ENCODE measurements at places on chromosomes 3 and 15.

- no peak for DNase-seq
Measured at GRCh38 chr3:52468336-52468735, 12.9 kb downstream of the NISCH start.

- DNase-seq: peak; percentile 39
Measured at GRCh38 chr3:67384760-67385397, 269.5 kb downstream of the SUCLG2 start.

DNA sequence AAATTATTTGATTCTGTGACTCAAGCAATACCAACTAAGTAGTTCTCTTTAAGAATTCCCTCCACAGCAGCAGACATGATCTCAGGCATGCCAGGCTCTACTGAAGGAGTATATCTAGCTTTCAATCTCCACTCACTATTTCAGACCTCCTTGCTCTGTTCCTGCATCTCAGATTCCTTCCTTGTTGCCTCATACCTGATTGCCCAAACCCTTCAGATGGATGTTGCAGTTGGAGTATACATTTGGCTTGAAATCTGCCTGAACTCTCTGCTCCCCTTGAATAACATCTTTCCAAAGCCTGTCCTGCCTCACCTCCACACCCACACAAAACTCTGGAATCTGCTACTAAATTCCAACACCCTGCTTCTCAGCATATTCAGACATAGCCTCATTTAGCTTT lies 19.8 kb upstream of the TM4SF4 start:
- DNase-seq: no peak

- DNase-seq: no peak
Measured at GRCh38 chr3:14789640-14790285, 29.0 kb upstream of the FGD5 start.

DNA sequence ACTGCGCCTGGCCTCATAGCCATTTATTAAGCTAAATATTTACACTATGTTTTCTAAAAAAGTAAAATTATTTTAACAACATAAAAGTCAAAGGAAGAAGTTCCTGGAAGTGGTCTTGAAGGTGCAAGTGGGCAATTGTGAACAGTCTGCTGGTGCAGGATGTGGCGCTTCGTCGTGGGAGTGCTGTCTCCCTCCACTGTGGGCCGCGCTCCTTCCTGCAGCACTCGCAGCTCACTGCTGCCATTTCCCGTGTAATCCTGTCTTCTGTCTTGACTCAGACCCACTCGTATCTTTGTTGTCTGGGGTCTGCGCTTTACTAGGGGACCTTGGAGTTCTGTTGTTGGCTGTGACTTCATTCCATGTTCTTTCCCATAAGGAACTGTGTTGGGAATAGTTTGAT lies 56.3 kb downstream of the APBA2 start:
- no peak for DNase-seq

DNA sequence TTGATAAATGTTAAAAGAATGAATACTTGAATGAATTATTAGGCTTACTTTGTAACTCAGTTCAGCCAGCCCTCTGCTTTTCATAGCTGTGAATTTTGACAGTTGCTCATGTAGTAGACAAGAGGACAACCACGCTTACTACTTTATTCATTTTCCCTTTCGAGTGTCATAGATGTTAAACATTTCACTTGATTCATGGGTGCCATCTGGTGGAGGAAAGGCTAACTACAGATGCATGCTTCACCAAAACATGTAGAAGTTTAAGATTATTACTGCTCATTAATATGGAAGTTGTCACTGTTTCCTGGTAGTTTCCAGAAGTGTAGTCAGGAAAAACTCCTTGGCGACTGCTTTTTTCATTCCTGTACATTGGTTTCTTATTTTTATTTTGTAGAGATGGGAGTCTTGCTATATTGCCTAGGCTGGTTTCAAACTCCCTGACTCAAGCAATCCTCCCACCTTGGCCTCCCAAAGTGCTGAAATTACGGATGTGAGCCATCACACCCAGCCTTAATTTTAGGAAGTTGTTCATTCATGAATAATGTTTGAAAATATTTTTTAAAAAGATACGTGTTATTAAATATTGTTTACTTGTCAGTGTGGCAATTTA lies 163.2 kb downstream of the B3GALNT1 start:
- DNase-seq: peak; percentile 26

DNA sequence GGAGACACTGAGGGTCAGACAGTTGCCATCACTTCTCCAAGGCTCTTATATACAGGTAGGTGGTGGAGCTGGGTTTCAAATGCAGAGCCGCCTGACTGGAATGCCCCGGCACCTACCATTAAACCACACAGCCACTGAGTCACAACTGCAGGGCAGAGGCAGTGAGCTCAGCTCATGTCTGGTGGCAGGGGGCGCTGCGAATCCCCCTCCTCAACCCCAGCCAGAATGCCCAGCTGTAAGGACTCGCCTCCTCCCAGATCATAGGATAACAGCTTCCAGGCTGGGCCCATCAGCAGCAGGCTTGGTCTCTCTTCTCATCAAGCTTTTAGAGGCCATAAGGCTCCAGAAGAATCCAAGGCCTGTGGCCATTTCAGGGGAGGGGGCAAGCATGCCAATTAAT lies 26.4 kb downstream of the ADCY5 start:
- no peak for DNase-seq

- DNase-seq: peak; percentile 21
Measured at GRCh38 chr3:122183521-122183892, at the start of gene CASR. CASR (plus strand) TSS chr3:122183668; CDS start chr3:122254190, 70,522 bp downstream.

- no peak for DNase-seq
Measured at GRCh38 chr3:140076552-140076951, 141.6 kb downstream of the CLSTN2 start.

DNA sequence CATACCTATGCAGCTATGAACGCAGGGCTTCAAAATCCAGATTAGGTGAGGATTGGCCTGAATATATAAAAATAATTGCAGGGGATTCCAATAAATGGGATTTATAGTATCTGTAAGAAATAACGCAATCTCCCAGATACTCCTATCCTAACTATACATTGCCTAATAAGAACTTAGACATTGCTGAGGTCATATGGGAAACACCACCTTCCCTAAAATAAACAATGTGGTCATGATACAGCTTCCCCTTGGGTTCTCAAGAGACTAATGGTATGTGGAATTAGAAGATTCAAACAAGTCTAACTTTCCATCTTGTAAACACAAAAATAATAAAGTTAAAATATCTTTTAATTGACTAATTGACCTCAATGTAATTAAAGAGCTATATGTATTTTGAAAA lies 28.2 kb downstream of the UBE3A start:
- DNase-seq: no peak

DNA sequence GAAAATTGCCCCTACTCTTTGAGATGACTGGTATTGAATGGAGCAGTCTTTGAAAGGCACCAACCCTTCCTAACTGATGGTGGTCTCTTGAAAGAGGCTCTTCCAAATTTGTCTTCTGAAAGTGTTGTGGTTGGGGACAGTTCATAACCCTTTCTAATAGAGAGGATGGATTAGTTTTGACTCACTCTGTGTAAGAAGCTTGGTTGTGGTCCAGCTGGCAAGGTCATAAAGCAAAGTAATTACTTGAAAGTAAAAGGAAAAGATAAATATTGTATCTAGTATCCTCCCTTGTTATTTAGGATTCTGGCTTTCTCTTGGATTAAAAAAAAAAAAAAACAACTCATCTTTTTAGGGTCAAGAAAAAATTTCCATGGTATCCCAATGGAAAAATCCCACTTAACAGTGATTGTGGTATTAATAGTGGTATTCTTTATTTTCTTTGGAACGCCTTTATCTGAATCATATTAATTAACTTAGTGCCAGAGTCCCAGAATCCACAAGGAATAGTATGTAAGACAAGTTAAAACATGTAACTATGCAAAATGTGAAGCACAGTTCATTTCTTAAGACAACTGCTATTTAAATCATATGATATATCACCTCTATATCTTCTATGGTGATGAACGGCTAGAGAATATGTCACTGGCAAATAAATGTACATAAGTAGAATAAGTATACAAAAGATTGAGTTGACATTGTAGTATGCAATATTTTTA lies 469.3 kb upstream of the CDIN1 start:
- DNase-seq: no peak

DNA sequence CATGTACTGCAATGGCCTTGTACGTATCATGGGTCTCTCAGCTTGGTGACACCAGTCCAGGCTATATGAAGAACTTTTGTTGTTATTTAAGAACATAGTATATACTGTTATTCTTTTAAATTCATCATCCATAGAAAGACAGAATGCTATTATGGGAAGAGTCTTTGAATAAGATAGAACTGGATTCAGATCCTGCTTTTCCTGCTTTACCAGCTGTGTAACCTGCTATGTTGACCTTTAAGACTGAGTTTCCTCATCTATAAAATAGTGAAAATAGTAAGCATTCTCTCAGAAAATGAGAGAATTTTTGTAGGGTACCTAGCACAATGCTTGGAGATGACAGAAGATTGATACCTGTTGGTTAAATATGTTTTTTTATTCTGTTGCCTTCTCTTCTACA lies 204.1 kb upstream of the TBL1XR1 start:
- DNase-seq: no peak

DNA sequence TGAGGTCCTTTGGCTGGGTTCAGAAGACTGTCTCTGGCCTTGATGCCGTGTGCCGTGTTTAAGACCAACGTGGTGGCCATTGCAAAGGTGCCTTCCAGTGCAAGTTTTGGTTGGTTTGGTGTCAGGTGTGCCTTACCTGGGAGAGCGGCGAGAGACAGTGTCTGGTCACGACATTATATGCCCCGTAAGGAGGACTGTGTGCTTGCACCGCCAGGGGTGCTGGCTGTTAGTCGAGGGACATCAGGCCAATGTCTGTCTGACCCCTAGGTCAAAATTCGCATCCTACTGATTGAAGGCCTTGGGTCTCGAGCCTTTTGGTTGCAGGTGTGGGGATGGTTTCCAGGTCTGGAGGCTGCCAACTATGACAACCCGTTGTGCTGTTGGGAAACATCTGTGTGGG lies 111.9 kb downstream of the SNRPN start:
- DNase-seq: no peak

- no peak for DNase-seq
Measured at GRCh38 chr3:10941972-10942371, 50.6 kb upstream of the SLC6A1 start.

DNA sequence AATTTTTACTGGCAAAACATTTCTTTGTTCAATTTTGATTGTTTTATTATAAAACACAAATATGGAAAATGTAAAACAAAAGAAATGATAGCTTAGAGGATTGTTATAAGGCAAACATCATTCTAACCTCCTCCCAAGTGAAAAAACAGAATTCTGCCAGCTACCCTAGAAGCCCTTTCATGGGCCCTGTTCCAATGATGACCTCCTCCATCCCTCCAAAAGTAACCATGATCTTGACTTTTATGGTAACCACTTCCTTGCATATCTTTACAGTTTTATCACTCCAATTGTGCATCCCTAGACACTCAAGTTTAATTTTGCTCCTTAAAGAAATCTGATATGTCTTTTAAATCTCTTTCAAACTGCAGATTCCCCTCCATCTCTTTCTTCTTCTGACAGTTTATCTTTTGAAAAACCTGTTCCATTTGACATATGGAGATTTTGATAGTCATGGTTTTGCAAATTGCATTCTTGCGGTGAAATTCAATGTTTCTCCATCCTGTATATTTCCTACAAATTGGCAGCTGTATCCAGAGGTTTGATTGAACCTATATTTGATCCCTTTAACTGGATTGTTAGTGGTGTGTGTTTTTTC lies 27.0 kb upstream of the TNFAIP8L3 start:
- no peak for DNase-seq

GRCh38 chr15:24848050-24848449 lies 106.7 kb upstream of the SNRPN start:
- DNase-seq: peak; percentile 31

DNA sequence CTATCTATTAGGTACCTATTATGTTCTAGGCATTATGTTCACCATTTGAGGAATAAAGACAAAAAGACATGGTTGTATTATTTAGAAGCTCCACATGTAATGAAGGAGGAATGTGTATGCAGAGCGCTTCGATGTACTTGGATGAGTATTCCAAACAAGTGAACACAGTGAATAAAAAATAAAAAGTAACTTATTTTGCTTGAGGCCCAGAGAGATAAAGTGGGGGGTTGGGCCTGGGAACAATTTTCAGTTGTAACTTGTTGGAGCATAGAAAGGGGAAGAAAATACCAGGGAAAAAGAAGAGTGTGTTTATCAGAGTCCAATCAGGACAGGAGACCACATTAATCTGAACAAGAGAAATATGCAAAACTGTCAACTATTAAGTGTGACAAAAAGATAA lies 445.7 kb upstream of the BCHE start:
- no peak for DNase-seq

- DNase-seq: no peak
Measured at GRCh38 chr3:174376346-174376745, 482.8 kb upstream of the NAALADL2 start.

GRCh38 chr3:17942856-17943255 lies 200.4 kb upstream of the TBC1D5 start:
- DNase-seq: no peak

- DNase-seq: no peak
Measured at GRCh38 chr15:38769492-38769891, 204.9 kb upstream of the RASGRP1 start.

DNA sequence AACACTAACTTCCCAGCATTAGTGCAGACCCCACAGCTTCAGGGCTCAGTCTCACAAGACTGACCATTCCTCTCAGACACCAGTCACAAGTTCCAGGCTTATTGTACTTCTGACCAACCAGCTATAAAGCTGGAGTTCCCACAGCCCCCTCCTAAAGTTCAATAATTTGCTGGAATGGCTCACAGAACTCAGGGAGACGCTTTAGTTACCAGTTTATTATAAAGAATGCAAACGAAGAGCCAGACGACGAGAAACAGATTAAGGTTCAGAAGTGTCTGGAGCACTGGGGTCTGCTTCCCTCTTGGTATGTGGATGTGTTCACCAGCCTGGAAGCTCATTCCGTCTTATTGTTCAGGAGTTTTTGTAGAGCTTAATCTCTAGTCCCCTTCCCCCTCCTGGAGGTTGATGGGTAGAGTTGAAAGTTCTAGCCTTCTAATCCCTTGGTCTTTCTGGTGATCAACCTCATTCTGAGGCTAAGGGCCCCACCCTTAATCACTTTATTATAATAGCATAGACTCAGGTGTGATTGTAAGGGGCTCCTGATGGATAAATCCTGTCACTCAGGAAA lies 4.8 kb upstream of the CSRNP1 start:
- DNase-seq: no peak

DNA sequence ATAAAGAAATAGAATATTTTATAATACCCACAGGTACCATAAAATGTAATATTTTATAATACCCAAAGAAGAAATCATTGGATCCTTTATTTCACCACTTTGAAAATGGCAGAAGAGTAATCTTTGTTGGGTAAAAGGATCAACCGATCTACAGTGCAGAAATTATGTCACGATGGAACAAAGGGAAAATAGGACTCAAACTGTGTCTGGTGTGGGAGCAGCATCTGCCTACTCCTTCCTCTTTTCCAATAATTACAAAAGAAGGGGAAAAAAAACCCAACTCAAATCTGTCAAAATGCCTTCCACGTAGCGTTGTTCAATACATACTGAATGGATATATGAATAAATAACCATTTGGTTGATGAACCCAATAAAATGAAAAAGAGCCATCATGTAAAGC lies 492.6 kb upstream of the TBL1XR1 start:
- no peak for DNase-seq

GRCh38 chr3:60497902-60498301 lies 753.4 kb downstream of the FHIT start:
- no peak for DNase-seq

- DNase-seq: no peak
Measured at GRCh38 chr3:113174801-113175485, 36.4 kb upstream of the BOC start.

All from progenitor cell of endocrine pancreas (in vitro differentiated cells).